H1 (cell line): ENCODE measurements at places on chromosomes 1 and 21. TPM values are rescaled to one million over a fixed set of nuclear protein-coding genes. Genes with fewer than 3 reads are reported as not detected.

Gene ZBTB17
- total RNA-seq = 24.3 and 24.7 TPM in 2 replicates

Gene TRPM2
- total RNA-seq = 0.28 and 0.36 TPM in 2 replicates

Gene KRTAP21-2
- not detected in 2 replicates for total RNA-seq

Gene ZNF697
- 17.9 and 18.3 TPM in 2 replicates for total RNA-seq

Gene RGS13
- total RNA-seq = not detected in 2 replicates

Gene FCGR2B
- not detected in 2 replicates for total RNA-seq

Gene DCST1
- not detected in 2 replicates for total RNA-seq

Gene OR2T6
- total RNA-seq = not detected in 2 replicates

Gene FOXO6
- 3.0 and 3.8 TPM in 2 replicates for total RNA-seq

Gene VASH2
- 184 and 187 TPM in 2 replicates for total RNA-seq

Gene NGF
- 0.63 TPM in 1 of 2 replicates, not detected in the other for total RNA-seq

DNA sequence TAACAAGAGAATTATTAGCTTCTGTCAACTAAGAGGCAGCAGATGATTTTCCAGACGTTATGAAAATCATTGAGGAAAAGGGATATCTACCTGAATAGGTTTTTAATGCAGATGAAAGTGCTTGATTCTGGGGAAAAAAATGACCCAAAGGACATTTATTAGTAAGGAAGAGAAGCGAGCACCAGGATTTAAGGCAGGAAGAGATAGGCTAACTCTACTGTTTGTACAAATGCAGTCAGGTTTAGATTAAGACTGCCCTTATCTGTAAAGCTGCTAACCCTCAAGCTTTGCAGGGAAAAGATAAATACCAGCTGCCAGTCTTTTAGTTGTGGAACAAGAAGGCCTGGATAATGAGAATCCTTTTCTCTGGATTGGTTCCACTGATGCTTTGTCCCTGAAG, 33.0 kb upstream of the LRIG2 start:
- H3K4me3 ChIP-seq = no peak overlapping the region
- no peaks in the 10 kb centered on the region for H3K27me3 ChIP-seq
- peaks cover 16% of the 10 kb centered on the region for H3K4me1 ChIP-seq

DNA sequence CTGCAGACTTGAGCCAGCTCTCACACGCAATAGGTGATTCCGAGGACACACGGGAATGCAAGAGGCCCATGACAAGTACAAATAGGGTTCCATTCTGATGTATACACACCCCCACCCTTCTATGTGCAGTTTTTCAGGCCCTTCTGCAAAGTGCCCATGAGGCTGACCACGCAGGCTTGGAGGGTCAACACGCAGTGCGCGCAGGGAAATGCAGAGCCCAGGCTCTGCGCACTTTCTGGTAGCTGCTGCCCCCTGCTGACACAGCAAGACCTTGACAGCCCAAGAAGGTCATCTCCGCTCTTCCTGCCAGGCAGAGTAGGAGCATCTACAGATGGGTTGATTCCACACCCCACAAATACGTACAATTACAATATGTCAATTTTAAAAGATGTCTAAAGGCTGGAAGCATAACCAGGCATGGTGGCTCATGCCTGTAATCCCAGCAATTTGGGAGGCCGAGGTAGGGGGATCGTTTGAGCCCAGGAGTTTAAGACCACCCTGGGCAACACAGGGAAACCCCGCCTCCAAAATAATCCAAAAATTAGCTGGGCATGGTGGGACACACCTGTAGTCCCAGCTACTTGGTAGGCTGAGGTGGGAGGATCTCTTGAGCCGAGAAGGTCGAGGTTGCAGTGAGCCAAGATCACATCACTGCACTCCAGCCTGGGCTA, 18.5 kb downstream of the SH3BP5L start:
- H3K27ac ChIP-seq = no peak overlapping the region
- H3K27me3 ChIP-seq = no peaks in the 10 kb centered on the region
- DNase-seq = peak; percentile 76
- H3K36me3 ChIP-seq = no peaks in the 10 kb centered on the region
- H3K4me3 ChIP-seq = no peak overlapping the region

- peak; percentile 67 for DNase-seq
- H3K4me1 ChIP-seq = no peaks in the 10 kb centered on the region
- peak overlapping the region; percentile 0; the same call in 1 of the 2 replicates for H3K4me3 ChIP-seq
- H3K36me3 ChIP-seq = no peaks in the 10 kb centered on the region
- H3K27ac ChIP-seq = no peak overlapping the region
Measured at GRCh38 chr1:152110860-152111514, 4.3 kb downstream of the TCHH start.

GRCh38 chr1:45172764-45173163, 33.6 kb downstream of the ZSWIM5 start:
- no peak overlapping the region for H3K27ac ChIP-seq
- DNase-seq = no peak
- H3K27me3 ChIP-seq = no peaks in the 10 kb centered on the region
- H3K4me3 ChIP-seq = no peak overlapping the region
- no peaks in the 10 kb centered on the region for H3K4me1 ChIP-seq
- no peaks in the 10 kb centered on the region for H3K36me3 ChIP-seq

- no peak for DNase-seq
- H3K27ac ChIP-seq = peak overlapping the region; percentile 45; the same call in 1 of the 2 replicates
- no peaks in the 10 kb centered on the region for H3K4me1 ChIP-seq
- H3K27me3 ChIP-seq = no peaks in the 10 kb centered on the region
- H3K36me3 ChIP-seq = no peaks in the 10 kb centered on the region
Measured at GRCh38 chr1:2126331-2127186, 68.0 kb downstream of the FAAP20 start.

DNA sequence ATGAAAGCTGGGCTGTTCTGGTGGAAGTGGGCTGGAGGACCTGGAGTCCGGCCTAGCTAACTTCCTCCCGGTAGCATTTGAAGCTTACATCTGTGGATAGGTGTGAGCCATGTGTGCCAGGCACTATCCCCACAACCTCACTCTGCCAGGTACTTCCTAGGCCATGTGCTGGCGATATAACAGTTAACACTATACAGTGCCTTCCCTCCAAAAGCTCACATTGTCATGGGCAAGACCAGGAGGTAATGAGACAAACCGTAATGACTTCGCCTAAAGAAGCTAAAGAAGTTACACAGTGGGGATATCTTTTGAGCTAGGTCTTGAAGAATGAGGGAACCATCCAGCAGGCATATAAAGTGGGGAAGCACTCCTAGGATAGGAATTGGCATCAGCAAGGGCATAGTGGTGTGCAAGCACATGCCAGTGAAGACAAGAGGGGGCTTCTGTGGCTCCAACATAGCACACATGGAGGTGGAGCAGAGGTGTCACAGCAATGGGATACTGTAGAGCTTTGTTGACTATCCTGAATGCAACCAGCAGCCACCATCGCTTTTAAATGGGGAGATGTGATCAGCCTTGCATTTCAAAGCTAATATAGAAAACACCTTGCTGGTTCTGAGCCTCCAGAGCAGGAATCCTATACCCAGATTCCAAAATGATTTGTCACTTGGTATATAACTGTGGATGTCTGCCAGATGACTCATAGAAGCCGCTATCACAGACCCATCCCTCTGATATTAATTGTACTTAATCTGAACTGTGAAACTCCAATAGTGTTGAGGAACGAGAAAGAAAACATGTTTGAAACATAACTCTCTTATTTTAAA, 466.3 kb downstream of the LMO4 start:
- no peaks in the 10 kb centered on the region for H3K27me3 ChIP-seq
- no peak overlapping the region for H3K4me3 ChIP-seq
- no peak for DNase-seq
- H3K27ac ChIP-seq = no peak overlapping the region
- H3K36me3 ChIP-seq = no peaks in the 10 kb centered on the region

GRCh38 chr21:15601390-15601789, 128.4 kb upstream of the USP25 start:
- no peaks in the 10 kb centered on the region for H3K36me3 ChIP-seq
- 0 out of 2 replicates have a peak, but pooled peaks cover 4% of the 10 kb centered on the region for H3K4me1 ChIP-seq
- no peak for DNase-seq
- no peak overlapping the region for H3K4me3 ChIP-seq
- no peak overlapping the region for H3K27ac ChIP-seq

GRCh38 chr1:19250629-19251304, 557 bp downstream of the EMC1 start:
- H3K27me3 ChIP-seq = no peaks in the 10 kb centered on the region
- DNase-seq = no peak
- H3K36me3 ChIP-seq = peaks cover 5% of the 10 kb centered on the region
- peak overlapping the region; percentile 97 for H3K4me3 ChIP-seq
- peak overlapping the region; percentile 97; the same call in 1 of the 2 replicates for H3K27ac ChIP-seq

DNA sequence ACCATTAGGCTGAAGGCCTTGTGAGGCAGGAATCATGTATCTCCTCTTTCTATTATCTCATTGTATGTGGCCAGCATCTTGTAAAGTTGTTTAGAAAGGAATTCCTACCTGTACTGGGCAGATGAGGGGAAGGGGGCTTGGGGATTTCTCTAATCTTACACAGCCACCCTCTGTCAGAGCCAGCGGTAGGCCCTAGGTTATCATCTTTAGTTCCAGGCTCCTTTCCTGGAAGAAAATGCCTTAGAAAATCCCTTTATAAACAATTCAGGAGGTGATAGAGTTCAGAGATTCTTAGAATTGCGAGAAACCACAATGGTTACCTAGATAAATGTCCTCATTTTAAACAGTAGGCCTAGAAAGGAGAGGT, 35.2 kb downstream of the DPT start:
- H3K27me3 ChIP-seq = no peaks in the 10 kb centered on the region
- DNase-seq = no peak
- no peak overlapping the region for H3K4me3 ChIP-seq
- no peaks in the 10 kb centered on the region for H3K36me3 ChIP-seq

DNA sequence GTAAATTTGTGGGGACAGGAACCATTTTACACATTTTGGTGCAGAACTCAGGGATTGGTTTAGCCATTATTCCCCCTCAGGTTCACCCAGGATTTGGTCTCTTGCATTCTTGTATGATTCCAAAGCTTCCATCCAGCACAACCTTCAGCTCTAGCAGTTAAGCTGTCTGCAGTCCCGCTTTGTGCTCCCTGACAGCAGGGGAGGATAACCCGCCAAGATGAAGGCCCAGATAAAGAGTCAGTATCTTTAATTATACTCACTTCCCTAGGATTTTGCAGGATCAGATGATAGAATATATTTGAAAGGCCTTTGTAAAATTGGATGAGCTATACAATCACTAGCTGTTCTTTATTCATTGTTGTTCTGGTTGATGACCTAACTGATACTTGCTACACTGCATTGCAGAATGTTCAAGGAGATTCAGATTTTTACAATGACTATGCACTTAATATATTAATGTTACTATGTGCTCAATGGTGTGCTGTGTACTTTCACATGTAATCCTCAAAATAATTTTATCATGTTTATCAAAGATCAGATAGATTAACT, 49.8 kb downstream of the SLC16A1 start:
- H3K36me3 ChIP-seq = no peaks in the 10 kb centered on the region
- DNase-seq = no peak
- H3K27me3 ChIP-seq = no peaks in the 10 kb centered on the region
- H3K4me1 ChIP-seq = peaks cover 26% of the 10 kb centered on the region
- peak overlapping the region; percentile 3; the same call in 1 of the 2 replicates for H3K4me3 ChIP-seq

DNA sequence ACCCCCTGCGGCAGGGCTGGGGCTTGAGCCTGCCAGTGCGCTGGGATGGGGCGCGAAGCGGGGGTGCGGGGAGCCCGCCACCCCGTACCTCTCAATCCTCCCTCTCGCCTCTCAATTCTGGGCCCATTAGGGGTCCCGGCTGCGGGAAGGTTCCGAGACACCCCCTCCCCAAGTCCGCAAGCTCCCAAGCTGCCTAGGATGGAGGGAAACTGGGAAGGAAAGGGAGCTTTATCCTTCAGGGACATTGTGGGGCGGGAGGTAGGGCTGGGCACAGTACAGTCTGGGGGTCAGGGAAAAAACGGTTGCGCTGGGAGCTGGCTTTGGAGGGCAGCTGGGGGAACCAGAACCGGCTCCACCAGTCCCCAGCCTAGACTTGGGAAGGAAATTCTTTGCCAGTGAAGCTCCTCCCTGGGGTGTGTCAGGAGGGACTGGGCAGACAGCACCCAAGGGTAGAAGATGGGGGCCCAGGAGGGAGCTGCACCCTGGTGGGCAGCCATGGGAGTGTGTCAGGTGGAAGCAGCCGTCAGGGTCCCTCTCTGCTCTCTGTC, 904 bp downstream of the GJB3 start:
- H3K4me3 ChIP-seq = peak overlapping the region; percentile 82
- DNase-seq = no peak
- no peaks in the 10 kb centered on the region for H3K27me3 ChIP-seq
- H3K4me1 ChIP-seq = no peaks in the 10 kb centered on the region
- H3K27ac ChIP-seq = no peak overlapping the region
- no peaks in the 10 kb centered on the region for H3K36me3 ChIP-seq

DNA sequence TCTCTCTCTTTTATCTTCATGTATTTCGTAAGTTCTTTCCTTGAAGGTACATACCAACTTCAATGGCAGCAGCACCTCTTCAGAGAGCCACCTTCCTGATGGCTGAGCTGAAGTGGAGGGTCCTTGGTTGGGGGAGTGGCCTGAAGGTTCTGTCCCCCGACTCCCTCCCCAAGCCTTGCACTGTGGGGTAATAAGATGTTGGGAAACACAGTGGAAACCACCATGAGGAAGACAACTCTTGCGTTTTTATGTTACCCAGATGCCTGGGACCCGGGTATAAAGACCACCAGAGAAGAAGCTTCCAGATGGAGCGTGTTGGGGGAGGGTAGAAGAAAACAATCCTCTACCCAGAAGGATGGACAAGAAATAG, 794 bp downstream of the KRTAP12-3 start:
- no peak for DNase-seq
- no peak overlapping the region for H3K27ac ChIP-seq
- no peaks in the 10 kb centered on the region for H3K27me3 ChIP-seq
- no peak overlapping the region for H3K4me3 ChIP-seq
- no peaks in the 10 kb centered on the region for H3K36me3 ChIP-seq
- H3K4me1 ChIP-seq = no peaks in the 10 kb centered on the region

- H3K27ac ChIP-seq = no peak overlapping the region
- H3K4me1 ChIP-seq = no peaks in the 10 kb centered on the region
- no peaks in the 10 kb centered on the region for H3K27me3 ChIP-seq
- no peaks in the 10 kb centered on the region for H3K36me3 ChIP-seq
Measured at GRCh38 chr1:106344494-106344893, 712.0 kb upstream of the PRMT6 start.

DNA sequence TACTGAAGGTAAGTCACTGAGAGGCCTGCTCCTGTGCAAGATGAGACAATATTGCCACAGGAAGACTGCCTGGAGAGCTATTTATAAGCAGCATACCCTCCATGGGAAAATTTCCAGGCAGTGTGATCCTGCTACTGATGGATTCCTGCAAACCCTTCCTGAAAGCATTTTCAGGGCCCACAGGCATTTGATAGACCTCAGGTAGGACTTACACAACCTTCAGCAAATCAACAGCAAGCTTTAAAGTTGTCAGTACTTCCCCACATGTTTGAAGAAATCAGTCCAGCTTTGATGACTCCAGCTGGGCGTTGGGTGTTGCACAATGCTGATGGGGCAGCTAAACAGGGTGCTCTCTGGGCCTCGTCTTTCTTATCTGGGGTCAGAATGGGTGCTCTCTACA, 108.8 kb downstream of the PLXNA2 start:
- no peak for DNase-seq
- no peak overlapping the region for H3K27ac ChIP-seq
- no peak overlapping the region for H3K4me3 ChIP-seq
- H3K4me1 ChIP-seq = peaks cover 11% of the 10 kb centered on the region
